ENCODE measurements at places on chromosomes 3 and 15.

DNA sequence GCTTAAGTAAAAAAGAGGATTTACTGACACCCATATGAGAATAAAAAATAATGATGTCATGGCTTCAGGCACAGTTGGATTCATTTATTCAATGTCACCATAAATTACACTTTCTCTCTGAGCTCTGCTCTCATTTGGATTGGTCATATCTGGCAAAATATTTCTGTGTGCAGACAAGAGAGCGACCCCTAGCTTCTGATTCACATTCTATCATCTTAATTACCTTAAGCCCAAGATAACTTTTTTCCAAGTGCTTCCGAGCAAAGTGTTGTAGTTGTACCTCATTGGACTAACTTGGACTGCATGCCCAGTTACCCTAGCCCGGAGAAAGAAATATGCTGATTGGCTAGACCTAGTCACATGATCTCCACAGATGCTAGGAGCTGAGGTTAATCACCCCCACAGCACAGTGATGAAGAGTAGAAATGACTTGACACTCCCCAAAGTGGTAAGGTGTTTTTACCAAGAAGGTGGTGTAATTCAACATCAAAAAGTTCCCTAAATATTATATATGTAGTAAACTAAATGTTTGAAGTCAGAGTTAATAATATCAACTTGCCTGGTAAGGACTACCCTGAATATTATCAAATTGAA lies 552.2 kb upstream of the SUCLG2 start:
- DNase-seq, result no peak

DNA sequence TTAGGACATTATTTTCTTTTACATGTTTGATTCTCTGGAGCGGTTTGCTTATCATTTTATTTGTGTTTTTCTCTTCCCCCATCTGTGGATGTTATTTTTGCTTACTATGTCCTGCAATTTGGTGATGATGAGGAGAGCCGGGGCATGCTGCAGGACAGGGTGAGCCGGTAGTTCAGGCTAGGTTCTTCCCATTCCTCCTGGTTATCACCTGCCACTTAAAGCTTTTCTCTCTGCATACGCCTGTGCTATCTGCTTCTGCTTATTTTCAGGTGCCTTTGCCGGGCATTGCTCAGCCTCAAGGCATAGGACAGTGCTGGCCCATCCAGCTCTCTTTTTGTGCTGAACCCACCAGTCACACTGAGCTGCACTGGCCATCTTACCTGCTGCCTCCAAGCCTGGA lies 85.8 kb downstream of the MCTP2 start:
- no peak for DNase-seq

- no peak for DNase-seq
Measured at GRCh38 chr3:71450162-71450561, 133.4 kb downstream of the FOXP1 start.

DNA sequence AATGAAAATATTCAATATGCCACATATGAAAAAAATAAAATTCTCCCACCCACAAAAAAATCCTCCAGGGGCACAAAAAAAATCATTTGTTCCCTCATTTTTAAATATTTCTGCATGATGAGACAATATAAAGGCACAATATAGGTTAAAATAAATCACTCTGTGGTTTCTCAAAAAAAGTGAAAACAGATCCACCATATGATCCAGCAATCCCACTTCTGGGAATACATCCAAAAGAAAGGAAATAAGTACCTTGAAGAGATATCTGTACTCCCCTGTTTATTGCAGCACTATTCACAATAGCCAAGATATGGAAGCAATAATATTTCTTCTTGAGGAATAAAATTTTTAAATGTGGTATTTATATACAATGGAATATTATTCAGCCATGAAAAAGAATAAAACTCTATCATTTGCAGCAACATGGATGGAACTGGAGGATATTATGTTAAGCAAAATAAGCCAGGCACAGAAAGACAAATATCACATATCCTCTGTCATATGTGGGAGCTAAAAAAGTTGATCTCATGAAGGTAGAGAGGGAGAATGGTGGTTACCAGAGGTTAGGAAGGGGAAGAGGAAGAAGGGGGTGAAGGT lies 1.5 kb downstream of the ATP8B4 start:
- DNase-seq, result no peak

GRCh38 chr3:72533591-72534473 lies 314.4 kb downstream of the SHQ1 start:
- no peak for DNase-seq

- DNase-seq, result no peak
Measured at GRCh38 chr3:75015280-75015679, 400.8 kb upstream of the CNTN3 start.

DNA sequence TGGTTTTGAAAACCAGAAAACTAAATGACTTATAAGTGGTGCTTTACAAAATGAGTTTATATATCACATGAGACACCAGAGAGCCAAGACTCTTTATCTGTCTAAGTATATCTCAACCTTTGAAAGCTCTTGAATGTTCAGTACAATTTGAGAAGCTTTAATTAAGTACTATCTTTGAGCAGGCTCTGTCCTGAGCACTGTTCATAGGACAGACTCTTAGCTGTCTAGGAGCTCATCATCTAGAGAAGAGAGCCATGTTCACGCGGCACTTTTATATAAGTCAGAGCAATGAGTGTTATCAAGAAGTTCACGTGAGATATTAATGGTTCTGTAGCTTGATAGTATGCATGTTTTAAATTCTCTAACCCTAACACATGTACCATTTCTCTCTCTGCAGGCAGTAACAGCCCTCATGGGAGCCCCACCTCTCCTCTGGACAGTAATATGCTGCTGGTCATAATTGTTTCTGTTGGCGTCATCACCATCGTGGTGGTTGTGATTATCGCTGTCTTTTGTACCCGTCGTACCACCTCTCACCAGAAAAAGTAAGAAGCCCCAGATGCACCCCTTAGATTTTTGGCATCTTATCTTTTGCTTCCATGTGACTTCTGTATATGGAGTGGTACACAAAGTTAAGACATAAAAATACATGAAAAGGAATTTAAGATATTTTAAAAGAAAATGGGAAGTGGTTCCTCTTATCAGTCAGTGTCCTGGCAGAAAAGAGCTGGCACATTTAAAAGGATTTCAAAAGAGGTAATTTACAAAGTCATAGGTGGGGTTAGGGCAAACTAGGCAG lies 86.0 kb downstream of the HCN4 start:
- DNase-seq, result no peak

DNA sequence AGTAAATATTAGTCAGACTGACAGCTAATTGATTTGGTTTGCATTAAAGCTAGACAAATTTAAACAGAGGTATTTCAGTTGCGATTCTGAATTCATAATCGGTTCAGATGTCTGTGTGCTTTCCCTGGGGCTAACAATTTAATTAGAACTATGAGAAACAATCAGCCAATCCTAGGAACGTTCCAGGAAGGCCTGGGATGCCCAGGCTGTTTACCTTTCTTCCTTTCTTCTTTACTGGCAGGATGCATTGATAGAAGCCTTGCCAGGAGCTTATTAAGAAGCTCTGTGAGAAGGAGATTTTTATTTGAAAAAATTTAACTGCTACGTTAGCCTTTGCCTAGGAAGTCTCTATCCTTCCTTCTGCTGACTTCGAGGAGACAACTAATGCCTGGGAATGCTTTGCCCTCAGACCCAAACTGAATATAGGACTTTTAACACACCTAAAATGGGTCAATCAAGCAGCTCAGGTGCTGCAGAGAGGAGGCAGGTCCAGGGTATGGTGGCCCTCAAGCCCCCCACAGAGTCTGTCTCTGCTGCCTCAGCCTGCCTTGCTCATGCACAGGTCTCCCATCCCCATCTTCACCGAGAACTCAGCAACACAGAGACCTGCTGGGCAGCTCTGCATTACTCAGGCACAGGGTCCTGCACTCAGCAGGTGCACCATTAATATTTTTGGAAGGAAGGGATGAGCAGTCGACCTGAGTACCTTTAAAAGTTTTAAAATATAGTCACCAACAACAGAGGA lies 48.5 kb downstream of the PCSK6 start:
- no peak for DNase-seq

- no peak for DNase-seq
Measured at GRCh38 chr15:91001209-91001608, 6.9 kb upstream of the PRC1 start.

GRCh38 chr15:91710080-91710698 lies 143.3 kb upstream of the SLCO3A1 start:
- DNase-seq, result no peak

- DNase-seq, result no peak
Measured at GRCh38 chr3:133023362-133023761, 14.8 kb upstream of the TMEM108 start.

- DNase-seq, result no peak
Measured at GRCh38 chr3:190699776-190700175, 162.7 kb downstream of the GMNC start.

DNA sequence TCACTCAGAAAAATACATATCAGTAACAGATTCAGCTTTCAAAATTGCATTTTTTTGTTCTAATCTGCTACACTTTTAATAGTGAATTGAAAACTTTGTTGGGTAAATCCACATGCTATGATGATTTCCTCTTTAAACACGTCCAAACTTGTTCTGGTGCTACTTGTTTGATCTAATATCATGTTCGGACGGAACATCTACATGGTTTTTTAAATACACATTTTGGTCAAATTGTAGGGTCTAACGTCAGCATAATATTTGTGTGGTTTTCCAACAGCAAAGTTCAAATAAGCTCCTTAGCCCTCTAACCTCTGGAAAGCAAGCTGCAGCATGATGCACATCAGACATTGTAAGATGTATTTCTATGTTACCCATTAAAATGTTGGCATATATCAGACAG lies 98.5 kb upstream of the OSTN start:
- DNase-seq, result no peak

DNA sequence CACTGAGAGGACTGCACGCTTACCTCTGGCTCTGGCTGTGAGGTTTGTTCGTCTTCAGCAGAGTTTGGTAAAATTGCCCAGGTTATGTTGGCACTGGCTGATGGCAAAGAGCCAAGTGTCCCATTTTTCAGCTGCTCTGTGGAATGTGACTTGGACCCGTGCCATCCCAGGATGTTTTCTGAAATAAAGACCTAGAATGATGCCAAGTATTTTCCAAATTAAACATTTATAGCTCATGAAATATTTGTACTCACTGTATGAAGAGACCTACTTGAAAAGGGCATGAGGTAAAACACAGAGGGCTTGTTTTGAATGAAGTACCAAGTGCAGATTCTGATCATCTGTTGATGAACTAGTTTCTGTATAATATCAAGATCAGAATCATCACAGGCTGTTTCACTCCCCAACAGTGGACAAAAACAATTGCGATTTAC lies 200.5 kb downstream of the STT3B start:
- no peak for DNase-seq

DNA sequence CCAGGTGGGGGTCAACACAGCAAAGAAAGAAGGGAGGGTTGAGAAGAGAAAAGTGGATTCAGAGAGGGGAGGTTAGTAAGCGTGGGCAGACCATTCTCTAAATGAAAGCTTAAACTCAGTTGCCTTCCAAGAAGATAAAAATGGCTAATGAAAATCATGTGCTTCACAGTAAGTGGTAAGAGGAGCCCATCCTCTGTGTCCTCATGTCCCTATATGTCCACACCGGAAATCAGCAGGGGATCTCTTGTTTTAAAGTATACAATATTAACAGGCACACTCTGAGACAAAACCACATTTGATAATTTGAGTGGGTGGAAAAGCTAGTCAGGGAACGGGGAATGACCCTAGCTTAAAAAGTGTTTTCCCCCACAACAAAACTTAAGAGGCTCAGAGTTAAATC lies 4.4 kb upstream of the FOXP1 start:
- DNase-seq, result no peak

- no peak for DNase-seq
Measured at GRCh38 chr3:85709346-85709892, 750.6 kb downstream of the CADM2 start.

- no peak for DNase-seq
Measured at GRCh38 chr3:130779486-130779885, 32.9 kb upstream of the PIK3R4 start.

DNA sequence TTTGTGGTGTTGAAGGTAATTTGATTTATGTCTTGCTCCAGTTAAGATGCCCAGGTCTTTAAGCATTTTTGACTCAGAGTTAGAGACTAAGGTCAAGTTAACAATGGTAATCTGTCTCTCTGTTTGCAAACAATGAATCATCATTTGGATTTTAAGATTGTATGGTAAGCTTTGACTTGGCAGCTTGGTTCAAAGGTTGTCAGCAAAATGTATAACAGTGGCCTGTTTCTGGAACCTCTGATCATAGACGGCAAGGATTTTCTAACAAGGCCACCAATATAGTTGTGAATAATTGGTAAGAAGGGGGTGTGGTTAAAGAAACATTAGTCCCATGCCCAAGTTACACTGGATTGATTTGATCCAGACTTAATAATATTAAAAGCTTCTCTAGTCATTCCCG lies 775.2 kb upstream of the GOLIM4 start:
- no peak for DNase-seq

- no peak for DNase-seq
Measured at GRCh38 chr3:155232605-155233004, 60.9 kb downstream of the STRIT1 start.
